ENCODE measurements at places on chromosomes 7 and 10.

DNA sequence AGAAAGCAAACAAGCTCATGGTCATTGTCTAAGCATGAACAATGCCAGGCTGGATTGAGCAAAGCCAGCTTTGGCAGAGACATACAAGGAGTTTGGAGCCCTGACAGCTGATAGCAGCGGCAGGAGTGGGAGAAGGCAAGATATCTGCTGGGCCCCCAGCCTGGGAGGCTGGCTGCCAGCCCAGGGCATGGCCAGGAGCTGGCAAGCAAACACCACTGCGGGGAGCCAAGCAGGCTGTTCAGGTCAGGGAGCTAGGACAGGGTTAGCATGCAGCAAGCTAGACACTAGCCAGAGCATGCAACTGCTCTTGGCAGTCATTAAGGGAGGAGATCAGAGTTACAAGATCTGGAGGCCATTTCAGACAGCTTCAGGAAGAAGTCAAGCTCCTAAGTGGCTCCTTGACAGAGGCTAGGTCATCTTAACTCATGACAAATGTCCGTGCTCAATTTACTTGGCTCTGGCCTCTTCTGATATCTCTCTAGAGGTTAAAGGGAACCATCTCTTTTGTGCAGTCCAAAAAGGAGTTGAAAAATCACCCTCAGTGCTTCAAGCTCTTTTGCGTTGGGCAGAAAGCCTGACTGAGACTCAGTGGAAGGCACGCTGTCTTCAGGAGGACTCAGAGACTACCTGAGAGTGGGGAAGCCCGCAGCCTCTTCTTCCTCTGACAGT, 436.8 kb upstream of the C7orf33 start:
- no peak for DNase-seq

- no peak for DNase-seq
Observed at GRCh38 chr10:31927565-31927883, 1.1 kb downstream of the ARHGAP12 start.

- no peak for DNase-seq
Observed at GRCh38 chr7:16524332-16524731, 2.3 kb upstream of the LRRC72 start.

GRCh38 chr10:26579256-26580063, 118.0 kb upstream of the PDSS1 start:
- peak; percentile 10 for DNase-seq

Measured in DMS53 (cell line).